ENCODE measurements at places on chromosomes 7 and 10. TPM values are rescaled to one million over a fixed set of nuclear protein-coding genes. Genes with fewer than 3 reads are reported as not detected.

DNA sequence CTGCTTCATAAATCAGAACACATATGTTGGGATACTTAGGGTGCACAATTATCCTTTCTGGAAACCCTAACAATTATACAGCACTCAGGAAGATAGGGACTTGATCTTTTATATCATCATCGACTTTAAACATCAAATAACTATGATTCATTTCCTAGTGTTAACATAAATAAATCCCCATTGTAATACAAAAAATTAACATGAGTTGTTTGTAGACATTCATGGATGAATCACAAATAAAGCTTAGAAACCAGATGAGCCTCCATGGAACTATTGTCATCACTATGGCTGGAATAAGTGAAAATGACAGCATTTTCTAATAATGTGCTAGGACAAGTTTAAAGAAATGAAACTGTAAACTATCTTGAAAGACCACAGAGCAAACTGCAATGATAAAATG lies 821.7 kb downstream of the GATA3 start:
- H3K4me3 ChIP-seq: no peak overlapping the region
- DNase-seq: no peak
- no peaks in the 10 kb centered on the region for H3K27me3 ChIP-seq
- no peaks in the 10 kb centered on the region for H3K4me1 ChIP-seq

GRCh38 chr10:58642283-58642682 lies 129.6 kb downstream of the BICC1 start:
- H3K27me3 ChIP-seq: no peaks in the 10 kb centered on the region
- H3K4me1 ChIP-seq: peaks cover 3% of the 10 kb centered on the region

GRCh38 chr10:125120053-125120710 lies 40.2 kb downstream of the CTBP2 start:
- H3K4me3 ChIP-seq: peak overlapping the region; percentile 22
- no peak for DNase-seq
- peaks cover 4% of the 10 kb centered on the region for H3K4me1 ChIP-seq
- H3K36me3 ChIP-seq: peaks cover 4% of the 10 kb centered on the region
- no peaks in the 10 kb centered on the region for H3K27me3 ChIP-seq

DNA sequence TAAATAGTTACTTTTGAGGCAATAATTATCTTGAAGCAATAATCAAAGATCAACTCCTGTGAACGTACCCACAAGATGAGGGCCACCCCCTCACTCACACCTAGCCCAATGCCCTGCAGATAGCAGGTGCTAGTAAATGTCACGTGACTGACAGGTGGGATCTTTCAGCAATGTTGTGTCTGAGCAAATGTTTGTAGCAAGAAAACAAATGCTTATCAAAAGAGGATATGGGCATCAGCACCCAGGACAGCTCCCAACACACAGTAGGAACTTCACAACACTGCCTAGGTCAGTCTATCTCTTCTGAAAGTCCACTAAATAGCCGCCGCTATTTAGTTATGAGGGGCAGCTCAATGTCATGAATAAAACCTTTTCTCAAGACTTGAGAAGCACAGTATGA lies 120.8 kb upstream of the PDLIM1 start:
- H3K27ac ChIP-seq: no peak overlapping the region
- DNase-seq: no peak
- H3K27me3 ChIP-seq: no peaks in the 10 kb centered on the region
- H3K4me1 ChIP-seq: no peaks in the 10 kb centered on the region

DNA sequence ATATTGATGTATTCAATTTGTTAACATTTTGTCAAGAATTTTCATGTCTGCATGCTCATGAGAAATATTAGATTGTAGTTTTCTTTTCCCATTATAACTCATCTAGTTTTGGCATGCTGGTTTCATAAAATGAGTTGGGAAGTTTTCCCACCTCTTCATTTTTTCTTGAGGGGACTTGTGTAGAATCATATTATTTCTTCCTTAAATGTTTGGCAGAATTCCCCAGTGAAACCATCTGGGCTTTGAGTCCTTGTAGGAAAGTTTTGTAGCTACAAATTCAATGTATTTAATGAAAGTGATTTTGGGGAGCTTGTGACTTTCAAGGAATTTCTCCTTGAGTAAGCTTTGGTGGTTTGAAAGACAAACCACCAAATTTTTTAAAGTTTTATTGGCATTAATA lies 173.2 kb downstream of the PHTF2 start:
- no peak overlapping the region for H3K27ac ChIP-seq
- no peaks in the 10 kb centered on the region for H3K27me3 ChIP-seq
- no peaks in the 10 kb centered on the region for H3K36me3 ChIP-seq
- no peak for DNase-seq

GRCh38 chr10:69438536-69439349 lies 12.5 kb upstream of the TSPAN15 start:
- H3K27ac ChIP-seq: peak overlapping the region; percentile 62
- no peaks in the 10 kb centered on the region for H3K36me3 ChIP-seq
- no peaks in the 10 kb centered on the region for H3K27me3 ChIP-seq
- DNase-seq: no peak
- peaks cover 10% of the 10 kb centered on the region for H3K4me1 ChIP-seq
- no peak overlapping the region for H3K4me3 ChIP-seq

DNA sequence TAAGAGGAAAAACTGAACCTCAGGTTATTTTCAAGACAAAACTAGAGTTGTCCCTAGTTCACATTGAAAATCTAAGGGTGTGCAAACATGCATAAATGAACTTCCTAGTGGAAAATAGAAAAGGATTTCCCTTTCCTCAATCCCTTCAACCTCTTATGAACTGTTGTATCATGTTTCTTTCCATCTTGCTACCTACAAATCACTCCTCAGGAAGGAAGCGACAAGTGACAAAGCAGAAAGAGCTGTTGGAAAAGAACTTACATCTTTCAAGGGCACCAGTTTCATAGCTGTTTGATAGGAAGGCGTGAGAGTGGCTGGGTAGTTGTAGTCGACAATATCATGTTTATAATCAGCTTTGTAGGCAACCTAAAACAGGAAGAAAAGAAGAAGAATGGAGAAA lies 23.9 kb downstream of the NRAP start:
- no peaks in the 10 kb centered on the region for H3K36me3 ChIP-seq
- H3K27ac ChIP-seq: no peak overlapping the region
- H3K4me1 ChIP-seq: no peaks in the 10 kb centered on the region

- no peak overlapping the region for H3K27ac ChIP-seq
- no peaks in the 10 kb centered on the region for H3K36me3 ChIP-seq
- H3K4me1 ChIP-seq: no peaks in the 10 kb centered on the region
- H3K4me3 ChIP-seq: no peak overlapping the region
These were observed 12.2 kb downstream of the LZTS2 start for GRCh38 chr10:101011517-101012423.

- H3K4me3 ChIP-seq: no peak overlapping the region
- H3K36me3 ChIP-seq: no peaks in the 10 kb centered on the region
- DNase-seq: peak; percentile 37
- H3K27me3 ChIP-seq: no peaks in the 10 kb centered on the region
- H3K4me1 ChIP-seq: no peaks in the 10 kb centered on the region
These were observed 124.4 kb upstream of the KIF5B start for GRCh38 chr10:32180390-32181280.

- H3K4me1 ChIP-seq: no peaks in the 10 kb centered on the region
- H3K27ac ChIP-seq: no peak overlapping the region
- no peaks in the 10 kb centered on the region for H3K27me3 ChIP-seq
These were observed 358.7 kb downstream of the ELMO1 start for GRCh38 chr7:37089972-37090371.

DNA sequence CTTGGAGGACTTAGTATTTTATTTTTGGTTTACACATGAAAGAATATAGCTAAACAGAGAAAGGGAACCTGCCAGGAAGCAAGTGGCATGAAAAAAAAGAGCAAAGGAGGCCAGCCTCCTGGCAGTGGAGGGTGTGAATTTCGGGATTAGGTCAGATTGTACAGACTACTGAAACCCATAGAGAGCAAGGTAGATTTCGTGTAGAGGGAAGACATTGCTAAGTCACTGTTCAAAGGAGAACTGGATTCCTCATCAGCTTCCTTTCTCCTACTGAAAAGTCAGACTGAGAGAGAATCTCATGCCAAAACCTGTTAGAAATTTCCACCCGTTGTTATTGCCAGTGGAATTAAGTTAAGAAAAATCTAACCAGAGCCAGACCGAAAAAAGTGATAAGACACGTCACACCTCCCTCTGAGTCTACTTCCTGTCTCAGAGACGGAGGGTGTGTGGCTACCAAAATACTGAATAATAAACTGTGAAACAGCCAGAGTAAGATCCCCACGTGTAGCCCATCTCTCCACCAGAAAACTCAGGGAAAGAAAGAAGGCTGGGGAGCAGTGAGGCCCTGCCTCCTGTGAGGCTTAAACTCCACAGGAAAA lies 118.8 kb downstream of the SKIDA1 start:
- H3K27me3 ChIP-seq: no peaks in the 10 kb centered on the region
- H3K4me3 ChIP-seq: no peak overlapping the region
- no peak overlapping the region for H3K27ac ChIP-seq
- H3K4me1 ChIP-seq: no peaks in the 10 kb centered on the region
- H3K36me3 ChIP-seq: no peaks in the 10 kb centered on the region

DNA sequence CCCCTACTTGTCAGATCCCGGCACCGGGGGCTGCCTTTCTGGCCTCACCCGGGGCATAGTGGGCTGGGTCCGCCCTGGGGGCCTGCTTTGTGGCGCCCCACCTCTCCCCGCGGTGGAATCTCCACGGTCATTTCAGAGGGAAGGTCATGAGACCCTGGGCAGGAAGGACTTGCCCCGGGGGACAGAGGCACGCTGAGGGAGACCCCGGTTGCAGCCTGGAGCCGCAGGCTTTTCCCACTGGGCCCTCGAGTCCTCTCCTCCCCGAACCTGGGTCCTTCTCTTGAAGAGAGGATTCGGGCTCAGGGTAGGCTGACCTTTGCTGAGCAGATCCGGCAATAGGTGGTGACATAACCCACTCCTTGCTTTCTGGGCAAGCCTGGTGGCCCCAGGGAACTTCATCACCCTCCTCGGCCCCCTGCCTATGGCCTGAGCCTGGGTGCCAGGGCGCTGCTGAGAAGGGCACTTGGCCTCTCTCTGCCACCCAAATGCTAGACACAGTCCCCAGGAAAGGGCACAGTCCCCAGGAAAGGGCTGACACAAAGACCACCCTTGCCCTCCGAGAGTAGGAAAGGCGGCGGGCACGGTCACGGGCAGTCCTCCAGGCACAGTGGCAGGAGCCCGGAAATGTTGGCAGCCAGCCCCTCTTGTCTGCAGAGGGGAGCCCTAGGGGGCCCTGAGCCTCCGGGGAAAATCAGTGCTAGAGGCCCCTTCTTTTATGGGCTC lies 36.2 kb downstream of the FKBP6 start:
- H3K4me3 ChIP-seq: no peak overlapping the region
- DNase-seq: no peak
- no peaks in the 10 kb centered on the region for H3K4me1 ChIP-seq
- no peak overlapping the region for H3K27ac ChIP-seq
- H3K36me3 ChIP-seq: no peaks in the 10 kb centered on the region

The CYP2C19 gene
- total RNA-seq: 0.28 TPM

The CSGALNACT2 gene
- 20.0 TPM for total RNA-seq

The ASB10 gene
- total RNA-seq: not detected

The SLC13A1 gene
- 10.1 TPM for total RNA-seq

The CPA4 gene
- 1.1 TPM for total RNA-seq

Measured in kidney (tissue), 22 donors.